ENCODE measurements at places on chromosomes 5 and 9. TPM values are rescaled to one million over a fixed set of nuclear protein-coding genes. Genes with fewer than 3 reads are reported as not detected.

The GRIN3A gene
- 0.49 TPM for total RNA-seq

The NHP2 gene
- 52.7 TPM for total RNA-seq

The ORM2 gene
- total RNA-seq, result 0.79 TPM

The TMC1 gene
- total RNA-seq, result 0.69 TPM

The PWWP2A gene
- 21.7 TPM for total RNA-seq

The FOXD4L6 gene
- total RNA-seq, result not detected

The FAF2 gene
- 32.4 TPM for total RNA-seq

The GRXCR2 gene
- total RNA-seq, result not detected

The EQTN gene
- total RNA-seq, result 1.4 TPM

The CMBL gene
- 16.9 TPM for total RNA-seq

The GRM6 gene
- not detected for total RNA-seq

The SEMA6A gene
- 46.9 TPM for total RNA-seq

The GABRA1 gene
- total RNA-seq, result not detected

The TRIM36 gene
- 1.2 TPM for total RNA-seq

The PLGRKT gene
- 16.5 TPM for total RNA-seq

The IFNA21 gene
- total RNA-seq, result not detected

The GPR151 gene
- not detected for total RNA-seq

The CD72 gene
- 1.6 TPM for total RNA-seq

The GPR150 gene
- total RNA-seq, result not detected
